ENCODE measurements at places on chromosomes 11 and 22.
A peak's percentile ranks its signal among the peaks of the same experiment; 100 is the strongest.

- no peak for DNase-seq
These were observed 72.9 kb downstream of the CTTN start for GRCh38 chr11:70471254-70471653.

GRCh38 chr22:41621099-41621910, at the start of gene XRCC6:
TSS of gene XRCC6 (plus strand) at chr22:41621295. CDS start at chr22:41622005, 710 bp downstream.
- DNase-seq = peak; percentile 100

- DNase-seq = no peak
These were observed 157.4 kb downstream of the COMMD9 start for GRCh38 chr11:36131721-36132397.

DNA sequence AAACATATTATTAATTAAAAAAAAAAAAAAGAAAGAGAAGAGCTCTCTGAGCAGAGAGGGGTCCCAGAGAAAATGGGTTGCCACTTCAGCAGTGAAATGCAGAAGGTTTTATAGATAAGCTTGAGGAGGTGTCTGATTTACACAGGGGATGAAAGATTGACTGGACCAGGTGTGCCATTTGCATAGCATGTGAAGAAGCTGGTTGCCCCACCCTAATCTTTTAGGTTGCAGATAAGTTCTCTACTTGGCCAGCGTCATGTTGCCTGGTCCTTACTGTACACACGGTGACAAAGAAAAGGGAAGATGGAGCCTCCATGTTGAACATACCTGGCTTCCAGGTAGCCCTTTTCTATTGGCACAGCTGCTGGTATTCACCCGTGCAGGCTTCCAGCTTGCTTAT, 41.4 kb downstream of the MS4A2 start:
- no peak for DNase-seq

DNA sequence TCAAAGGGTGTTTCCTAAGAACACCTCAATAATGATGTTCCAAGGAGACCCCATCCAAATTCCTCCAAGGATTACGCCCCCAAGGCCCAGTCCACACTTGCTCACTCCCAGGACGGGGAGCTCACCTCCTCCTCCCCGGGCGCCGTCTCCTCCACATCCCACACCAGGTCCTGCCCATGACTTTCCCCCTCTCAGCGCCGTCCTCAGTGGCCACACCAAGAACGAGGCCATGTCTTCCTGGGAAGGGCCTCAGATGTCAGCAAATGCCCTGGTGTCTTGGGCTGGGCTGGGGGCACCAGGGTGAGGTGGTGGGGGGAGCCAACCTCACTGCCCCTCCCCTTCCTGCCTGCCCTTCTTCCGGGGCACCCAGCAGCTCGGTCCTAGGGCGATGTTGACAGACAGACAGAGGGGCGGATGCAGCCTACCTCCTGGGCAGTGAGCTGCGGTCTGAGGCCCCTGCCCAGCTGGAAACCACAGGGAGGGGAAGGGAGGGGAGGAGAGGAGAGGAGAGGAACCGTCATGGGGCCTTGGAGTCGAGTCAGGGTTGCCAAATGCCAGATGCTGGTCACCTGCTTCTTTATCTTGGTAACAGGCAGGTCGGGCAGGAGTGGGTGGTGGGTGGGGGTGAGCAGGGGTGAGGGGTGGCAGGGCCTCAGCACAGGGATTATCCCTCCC, at the start of the genes C11orf21 and TSPAN32:
Gene C11orf21 (minus strand): TSS at position 288 of the 675 bp plus-strand sequence. CDS start 110 bp downstream, at position 178.
Gene TSPAN32 (plus strand): TSS at position 383 of the 675 bp plus-strand sequence. CDS start 137 bp downstream, at position 520.
- DNase-seq = peak; percentile 76

DNA sequence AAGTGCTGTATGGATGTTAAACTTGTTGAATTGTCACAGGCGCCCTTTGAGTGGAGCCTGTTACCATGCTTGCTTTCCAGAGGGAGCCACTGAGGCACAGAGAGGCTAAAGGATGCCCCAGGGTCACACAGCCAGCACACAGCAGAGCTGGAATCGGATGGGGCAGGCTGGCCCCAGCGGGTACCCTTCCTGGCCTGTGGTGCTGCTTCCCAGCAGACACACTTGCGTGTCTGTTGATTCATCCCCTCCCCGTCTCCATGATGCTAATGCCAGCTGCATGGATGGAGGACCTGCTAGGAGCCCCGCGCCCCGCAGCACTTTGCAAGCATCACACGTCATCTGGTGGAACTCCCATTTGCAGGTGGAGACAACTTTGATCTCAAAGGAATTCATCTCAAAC, 52.4 kb upstream of the SHISAL1 start:
- DNase-seq = no peak

DNA sequence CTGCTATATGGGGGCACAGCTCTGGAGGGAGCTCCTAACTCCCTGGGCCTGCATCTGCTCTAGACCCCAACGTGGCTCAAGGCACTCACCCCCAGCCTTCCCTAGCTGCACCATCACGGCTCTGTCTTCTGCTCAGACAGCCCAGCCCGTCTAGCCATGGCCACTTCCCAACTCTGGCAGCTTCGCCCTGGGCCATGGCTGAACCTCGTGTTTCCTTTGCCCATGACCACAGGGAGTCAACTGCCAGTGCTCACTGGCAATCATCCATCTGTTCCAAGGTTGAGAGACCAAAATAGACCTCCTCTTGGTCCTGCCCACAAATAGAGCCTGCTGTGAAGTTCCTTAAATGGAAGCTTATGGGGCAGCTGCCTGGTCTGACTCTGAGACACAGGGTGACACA, 5.4 kb downstream of the LMO1 start:
- DNase-seq = no peak

DNA sequence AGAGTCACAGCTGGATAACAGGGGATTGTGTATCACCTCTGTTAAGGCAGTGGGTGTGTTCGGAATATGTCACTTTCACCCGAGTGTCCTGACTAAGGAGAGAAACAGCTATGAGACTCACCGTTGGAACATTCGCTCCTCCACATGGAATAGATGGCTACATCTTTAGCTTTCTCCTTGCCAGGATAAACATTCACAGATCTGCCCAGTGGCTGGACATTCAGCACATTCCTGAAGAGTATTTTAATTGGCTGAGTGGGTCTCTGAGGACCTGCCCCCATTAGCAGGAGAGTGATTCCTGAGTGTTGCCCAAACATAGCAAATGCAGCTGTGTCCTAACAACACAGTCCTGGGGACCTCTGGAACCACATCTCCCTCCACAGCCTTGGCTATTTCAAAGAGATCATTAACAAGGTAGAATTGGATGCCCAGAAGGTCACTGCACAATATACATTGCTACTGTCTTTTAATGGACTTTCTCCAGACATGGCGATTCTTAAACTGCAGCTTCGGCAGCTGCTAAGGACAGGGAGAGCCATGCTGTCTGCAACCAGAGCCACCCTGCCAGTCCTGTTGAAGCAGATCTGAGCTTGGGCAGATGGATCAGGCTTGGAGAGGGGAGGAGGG, 435.0 kb upstream of the CADM1 start:
- no peak for DNase-seq
